NCI-H510A (cell line): ENCODE measurements at places on chromosomes 1 and 21.

DNA sequence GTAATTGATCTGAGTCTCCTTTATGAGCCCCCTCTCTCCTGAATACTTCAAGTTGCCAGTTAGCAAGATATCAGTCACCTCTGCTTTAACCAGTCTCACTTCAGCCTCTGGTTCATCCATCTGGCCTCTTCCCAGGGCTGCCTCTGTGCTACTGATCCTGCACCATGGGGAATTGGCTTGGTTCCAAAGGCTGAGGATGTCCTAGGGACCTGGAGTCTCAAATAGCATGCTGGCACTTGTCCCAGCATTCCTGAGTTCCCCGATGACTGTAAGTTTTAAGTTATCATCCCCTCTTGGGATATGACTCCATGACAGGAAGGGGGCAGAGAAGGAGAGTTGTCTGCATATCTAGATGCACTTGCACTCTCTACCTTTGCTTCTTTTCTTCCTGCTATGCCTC, 252.0 kb downstream of the PTBP2 start:
- no peak for DNase-seq

DNA sequence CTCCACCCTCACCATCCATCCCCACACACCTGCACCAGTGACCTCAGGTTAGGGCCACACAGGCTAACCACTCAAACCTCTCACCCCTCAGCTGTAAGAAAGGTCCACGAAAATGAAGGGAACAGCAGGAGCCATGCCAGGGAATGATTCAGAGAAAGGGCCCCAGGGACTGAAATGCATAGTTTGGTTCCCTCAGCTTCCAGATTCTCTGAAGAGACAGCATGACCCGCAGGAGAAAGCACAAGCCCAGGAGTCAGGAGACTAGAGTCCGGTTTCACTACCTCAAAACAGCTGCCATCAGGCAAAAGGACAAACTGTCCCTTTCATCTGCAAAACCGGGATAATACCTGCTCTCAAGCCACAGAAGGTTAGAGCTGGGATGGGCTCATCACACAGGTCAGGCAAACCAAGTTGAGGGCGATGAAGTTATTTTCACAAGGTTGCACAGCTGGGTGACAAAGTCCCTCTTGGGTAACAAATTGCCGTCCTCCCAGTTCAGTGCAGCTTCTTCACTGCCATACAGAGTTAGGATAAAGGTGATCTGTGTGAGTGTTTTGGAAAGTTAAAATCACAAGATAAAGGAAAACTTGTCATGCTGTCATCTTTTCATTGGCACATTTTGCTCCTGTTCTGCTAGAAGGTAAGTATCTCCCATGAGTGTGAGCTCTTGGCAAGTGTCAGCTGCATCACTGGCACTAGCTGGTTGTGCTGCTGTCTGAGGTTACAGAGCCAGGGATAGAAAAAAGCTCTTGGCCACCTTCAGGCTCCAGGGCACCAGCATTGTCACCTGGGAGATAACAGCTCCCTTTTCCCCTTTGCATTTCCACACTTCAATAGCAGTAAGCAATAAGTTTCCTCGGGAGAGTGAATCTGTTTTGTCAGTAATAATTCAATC, 120.4 kb downstream of the KCNH1 start:
- DNase-seq, result no peak

DNA sequence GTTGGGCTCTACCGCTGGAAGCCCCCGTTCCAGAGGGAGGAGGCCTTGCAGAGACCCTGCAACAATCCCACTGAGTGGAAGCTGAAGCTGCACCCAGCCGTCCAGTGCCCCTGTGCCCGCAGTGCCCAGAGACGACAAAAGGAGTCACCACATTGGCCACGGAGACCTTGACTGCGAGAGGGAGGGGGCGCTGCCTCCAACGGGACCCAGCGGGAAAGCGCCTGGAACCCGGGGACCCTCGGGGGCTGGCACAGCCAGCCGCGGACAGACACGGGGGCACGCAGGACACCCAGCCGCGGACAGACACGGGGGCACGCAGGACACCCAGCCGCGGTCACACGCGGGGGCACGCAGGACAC, 22.5 kb downstream of the CFAP74 start:
- DNase-seq, result no peak

- DNase-seq, result no peak
Measured at GRCh38 chr1:171075041-171075440, 15.7 kb upstream of the FMO3 start.

DNA sequence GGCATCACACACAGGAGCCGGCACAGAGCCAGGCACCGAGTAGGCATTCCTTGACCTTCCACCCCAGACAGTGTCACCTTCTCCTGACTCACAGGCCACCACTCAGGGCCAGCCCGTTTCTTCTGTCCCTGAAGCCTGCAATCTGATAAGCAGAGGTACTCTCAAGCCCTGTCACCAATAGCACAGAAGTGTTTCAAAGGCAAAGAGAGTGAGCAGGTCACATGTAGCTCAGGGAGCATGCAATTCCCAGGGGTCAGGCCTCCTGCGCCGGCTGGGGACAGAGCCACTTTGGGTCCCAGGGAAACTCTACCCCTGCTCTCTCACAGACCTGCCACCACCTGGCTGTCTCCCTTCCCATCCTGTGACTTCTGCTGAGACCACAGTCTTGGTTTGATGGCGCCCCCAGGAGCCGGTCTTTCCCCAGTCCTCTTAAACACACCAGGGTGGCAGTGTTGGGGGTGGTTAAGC, 13.2 kb downstream of the CAPN9 start:
- DNase-seq, result no peak

GRCh38 chr1:24927473-24927872, 2.6 kb downstream of the RUNX3 start:
- no peak for DNase-seq

- no peak for DNase-seq
Measured at GRCh38 chr1:236288620-236288976, 6.8 kb upstream of the ERO1B start.

GRCh38 chr1:110212169-110213142, 2.3 kb downstream of the KCNC4 start:
- DNase-seq, result peak; percentile 24

- no peak for DNase-seq
Measured at GRCh38 chr1:20555758-20556120, 3.4 kb downstream of the FAM43B start.

- DNase-seq, result no peak
Measured at GRCh38 chr1:52153010-52153409, 11.1 kb downstream of the ZFYVE9 start.

DNA sequence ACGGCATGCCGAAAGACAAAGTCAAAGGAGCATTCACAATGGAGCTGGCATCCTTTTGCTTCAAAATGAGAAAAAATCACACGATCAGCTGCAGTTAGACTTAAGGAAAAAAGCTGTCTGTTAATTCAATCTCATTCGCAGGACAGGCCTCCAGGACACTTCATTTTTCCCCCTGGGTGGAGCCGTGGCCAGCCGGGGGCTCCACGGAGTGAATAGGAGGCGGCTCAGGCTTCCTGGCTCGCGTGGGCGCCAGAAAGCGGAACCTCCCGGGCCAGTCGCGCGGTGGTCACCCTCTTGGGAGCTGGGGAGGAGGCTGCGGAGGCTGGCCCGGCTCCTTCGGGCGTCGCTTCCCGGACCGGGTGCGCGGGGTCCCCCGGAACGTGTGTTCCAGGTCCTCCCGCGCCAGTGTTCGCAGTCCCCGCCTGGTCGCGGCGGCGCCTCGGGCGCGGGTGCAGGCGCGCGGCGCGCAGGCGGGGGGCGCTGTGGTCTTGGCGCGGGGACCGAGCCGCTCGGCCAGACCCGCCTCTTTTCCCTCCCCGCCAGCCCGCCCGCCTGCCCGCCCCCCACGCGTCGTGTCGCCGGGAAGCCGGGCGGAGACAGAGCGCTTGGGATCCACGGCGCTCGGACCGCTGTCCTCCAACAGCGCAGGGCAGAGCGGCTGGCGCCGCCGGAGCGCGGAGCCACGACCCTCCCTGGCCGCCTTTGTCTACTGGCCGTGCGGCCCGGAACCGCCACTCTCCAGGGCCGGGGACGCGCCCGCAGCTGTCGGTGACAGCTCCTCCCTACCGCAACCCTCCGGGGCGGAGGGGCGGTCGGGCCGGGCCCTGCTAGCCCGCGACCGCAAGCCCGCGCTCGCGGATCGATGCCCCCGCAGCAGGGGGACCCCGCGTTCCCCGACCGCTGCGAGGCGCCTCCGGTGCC, at the start of gene RHOU:
RHOU (plus strand) TSS at position 599 of the 921 bp plus-strand sequence; CDS start at position 863, 264 bp downstream.
- peak; percentile 47 for DNase-seq

DNA sequence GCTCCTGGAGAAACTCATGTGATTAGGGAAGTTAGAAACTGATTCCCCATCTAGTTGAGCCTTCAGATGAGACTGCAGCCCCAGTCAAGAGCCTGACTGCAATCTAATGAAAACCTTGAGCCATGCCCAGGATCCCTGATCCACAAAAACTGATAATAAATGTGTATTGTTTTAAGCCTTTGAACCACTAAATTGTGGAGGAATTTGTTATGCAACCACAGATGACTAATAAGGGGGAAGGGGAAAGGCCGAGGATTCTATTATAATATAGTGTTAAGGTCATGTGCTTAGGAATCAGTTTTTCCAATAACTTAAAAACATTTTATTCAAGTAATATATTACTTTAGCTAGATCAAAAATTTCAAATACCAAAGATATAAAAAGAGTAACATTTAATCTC, 52.8 kb upstream of the USP25 start:
- no peak for DNase-seq

GRCh38 chr1:210072129-210072528, 134.1 kb downstream of the SYT14 start:
- DNase-seq, result no peak

GRCh38 chr1:154479764-154480421, 22.1 kb upstream of the TDRD10 start:
- DNase-seq, result no peak

DNA sequence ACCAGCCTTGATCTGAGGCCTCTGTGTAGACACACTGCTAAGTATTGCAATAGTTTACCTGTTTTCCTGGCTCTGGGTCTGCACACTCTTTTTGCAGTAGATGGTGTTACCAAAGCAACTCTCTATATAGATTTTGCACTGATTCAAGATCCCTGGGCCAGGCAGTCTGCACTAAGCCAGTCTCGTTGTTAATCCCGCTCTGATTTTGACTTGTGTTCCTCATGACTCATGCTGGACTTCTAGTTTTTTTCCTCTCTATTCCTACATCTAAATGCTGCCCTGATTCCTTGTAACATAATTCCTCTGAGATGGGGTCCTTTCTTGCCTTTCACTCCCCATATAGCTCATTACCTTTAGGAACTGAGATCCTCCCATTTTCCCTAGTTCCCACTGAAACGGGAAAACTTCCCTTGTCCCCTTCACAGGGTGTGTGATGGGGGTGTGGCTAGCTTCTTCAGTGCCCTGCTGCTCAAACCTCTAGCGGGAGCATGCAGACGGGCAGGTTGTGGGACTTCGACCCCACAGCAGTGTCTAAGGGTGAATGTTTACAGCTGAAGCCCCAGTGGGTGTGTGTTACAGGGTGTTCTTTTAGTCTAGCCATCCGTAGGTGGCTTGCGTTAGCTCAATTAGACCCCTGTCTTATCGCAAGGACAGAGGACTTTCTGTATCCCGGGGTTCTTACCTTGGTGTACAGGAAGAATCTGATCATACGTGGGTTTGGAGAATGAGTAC, 106.5 kb upstream of the RAB3GAP2 start:
- DNase-seq, result no peak

DNA sequence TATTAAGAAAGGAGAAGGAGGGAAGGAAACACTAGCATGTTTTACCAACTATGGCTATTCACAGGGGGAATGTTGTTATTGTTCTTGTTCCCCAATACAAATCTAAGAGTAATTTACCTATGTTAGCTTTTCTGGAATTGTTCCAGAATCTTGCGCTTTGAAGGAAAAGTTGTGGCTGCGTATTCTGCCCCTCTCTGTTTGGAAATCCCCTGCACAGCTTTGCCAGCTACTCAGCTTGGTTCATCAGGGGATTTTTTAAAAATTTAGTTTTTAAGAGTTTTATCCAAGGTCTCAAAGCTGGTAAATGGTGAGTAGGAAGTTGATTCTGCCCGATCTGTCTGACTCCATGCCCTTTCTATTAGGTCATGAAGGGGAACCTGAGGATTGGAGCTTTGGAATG, 9.5 kb upstream of the IRF6 start:
- DNase-seq, result no peak

- no peak for DNase-seq
Measured at GRCh38 chr1:167839009-167839408, 74.9 kb downstream of the ADCY10 start.

DNA sequence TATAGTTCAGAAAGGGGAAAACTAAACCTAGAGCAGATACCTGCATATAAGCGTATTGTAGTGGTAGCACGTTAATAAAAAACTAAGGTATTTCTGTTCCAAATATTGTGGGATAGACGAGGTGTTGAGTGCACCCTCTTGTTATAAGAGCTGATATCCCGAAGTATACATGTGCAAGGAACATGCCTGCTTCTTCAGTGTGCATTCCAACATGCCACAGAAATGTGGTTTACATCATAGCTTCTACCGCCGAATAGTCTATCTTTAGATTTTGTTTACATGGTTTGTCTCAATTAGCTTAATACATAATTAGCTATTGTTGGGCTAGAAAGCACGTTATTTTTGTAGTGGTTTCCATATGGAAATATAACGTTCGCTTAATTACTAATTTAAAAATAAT, 2.2 kb downstream of the CHRM3 start:
- no peak for DNase-seq

DNA sequence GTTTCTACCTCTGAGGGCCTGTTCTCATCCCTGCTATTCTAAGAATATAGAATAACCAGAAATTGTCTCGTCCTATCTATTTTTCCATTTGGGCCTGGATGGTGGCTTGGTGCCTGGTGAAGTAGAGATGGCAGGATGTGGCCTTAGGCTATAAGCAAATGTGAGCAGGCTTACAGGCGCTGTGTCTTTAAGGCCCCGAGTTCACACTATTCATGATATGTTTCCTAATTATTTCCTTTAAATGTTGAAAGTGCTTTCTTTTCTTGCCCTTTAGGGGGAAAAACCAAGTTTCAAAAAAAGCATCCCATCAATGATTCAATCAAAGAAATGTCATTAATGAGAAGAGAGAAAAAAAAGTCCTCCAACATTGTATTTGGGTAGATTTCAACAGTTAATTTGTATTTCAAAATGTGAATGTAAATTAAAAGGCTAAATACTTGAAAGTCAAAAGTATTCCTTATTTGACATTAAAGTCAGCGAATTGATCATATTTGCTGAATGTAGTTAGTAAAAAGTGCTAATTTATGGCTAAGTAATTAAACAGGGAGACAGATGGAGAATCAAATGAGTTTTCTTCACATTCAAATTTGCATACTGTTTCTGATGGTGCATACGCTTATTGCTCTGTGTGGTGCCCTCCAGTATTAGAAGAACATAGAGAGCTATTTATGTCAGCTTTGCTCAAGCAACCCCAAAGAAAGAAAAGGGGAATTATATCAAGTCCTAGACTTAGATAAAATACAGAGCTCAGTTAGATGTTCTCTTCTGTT, 34.0 kb upstream of the HUNK start:
- DNase-seq, result no peak

DNA sequence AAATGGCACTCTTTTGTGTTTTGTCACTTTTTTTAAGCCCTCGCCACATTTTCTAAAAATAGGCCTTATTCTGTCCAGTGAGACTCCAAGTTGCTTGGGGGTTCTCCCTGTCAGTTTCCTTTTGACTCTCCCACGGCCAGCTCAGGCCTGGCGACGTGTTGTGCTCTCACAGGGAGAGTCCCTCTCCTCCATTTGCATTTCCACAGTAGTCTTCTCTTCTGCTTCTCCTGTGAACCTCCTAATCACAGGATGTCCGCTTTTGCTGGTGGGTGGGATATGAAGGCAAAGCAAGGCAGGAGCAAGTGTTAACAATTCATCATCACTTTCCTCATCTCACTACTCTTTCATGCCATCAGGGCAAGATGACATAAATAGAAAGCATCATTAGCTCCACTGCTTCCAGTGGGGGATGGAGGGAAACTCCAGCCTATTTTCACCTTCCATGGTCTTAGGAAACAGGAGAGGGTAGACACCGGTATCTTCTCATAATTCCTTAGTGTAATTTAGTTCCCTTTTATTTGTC, 99.8 kb downstream of the INTS7 start:
- no peak for DNase-seq
